ENCODE measurements at places on chromosomes 11 and 22.
A peak's percentile ranks its signal among the peaks of the same experiment; 100 is the strongest.

DNA sequence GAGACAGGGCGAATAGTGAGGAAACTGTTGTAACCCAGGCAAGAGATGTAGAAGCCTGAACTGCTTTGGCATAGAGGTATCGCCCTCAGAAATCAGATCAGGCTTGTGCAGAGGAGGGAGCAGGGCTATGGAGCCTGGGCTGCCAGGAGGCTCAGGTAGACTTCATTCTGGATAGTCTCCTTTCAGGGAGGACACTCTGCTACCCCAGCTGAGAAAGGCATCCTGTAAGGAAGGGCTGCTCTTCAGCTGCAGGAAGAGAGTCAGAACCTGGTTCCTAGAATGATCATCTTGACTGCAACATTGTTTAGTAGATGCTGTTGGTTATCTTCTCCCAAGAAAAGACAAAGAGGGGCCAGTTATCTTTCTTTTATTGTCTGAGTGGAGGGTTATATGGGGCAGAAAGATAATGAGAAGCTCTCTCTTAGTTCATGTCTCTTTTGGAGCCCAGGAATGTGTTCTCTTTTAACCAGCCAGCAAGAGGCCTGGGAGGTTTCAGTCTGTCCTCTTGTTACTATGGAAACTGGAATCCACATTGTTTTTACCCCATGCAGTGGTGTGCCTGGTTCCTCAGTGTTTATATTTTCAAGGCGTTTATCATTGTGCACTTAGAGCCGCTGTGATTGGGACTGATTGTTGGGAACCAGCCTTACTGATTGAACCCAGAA is 95.7 kb downstream of the STIM1 start:
- DNase-seq, result no peak

DNA sequence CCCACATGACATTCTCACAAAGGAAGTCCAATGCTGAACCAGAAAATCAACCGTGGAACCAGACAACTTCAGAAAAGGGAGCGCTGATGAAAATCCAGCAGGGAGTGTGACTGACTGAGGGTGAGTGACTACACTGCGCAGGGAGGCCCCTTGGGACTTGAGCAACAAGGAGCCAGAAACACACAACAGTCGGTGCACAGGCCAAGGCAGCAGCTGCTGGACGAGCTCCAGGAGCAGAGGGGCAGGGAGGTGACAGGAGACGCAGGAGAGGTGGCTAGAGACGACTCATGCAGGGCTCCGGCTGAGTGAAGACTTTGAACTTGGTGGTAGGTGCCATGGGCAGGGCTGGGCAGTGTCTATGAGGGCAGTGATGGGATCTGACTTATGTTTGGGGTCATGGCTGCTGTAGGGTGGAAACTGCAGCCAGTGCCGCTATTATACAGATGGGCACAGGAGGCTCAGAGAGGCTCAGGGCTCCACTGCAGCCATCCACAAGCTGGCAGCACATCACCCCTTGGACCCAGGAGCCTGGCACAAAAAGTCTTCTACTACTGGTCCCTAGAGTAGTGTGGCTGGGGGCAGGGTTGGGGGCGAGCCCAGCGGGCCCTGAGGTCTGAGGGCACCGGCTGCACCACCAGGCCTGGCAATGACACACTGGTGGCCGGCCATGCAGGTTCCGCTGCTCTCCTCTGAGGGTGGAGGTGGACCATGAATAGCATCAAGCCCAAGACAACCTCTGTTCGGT is 10.3 kb upstream of the FADD start:
- no peak for DNase-seq

DNA sequence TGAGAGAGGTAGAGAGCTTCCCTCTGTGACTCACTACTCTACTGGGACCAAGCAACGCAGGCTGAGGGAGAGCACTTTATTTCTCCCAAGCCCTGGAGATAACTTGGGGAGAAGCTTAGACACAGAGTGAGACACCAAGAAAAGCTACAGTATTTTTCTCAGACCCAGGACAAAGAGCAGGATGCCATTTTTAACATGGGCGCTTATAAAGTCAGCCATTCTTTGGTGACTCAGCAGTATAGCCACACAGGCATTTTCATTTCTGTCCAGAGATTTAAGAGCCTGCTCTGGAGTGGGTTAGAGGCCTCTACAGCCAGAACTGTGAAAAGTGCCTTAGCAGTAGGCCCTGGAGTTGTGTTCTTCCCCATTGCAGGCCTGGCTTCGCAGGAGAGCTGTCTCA is 55.0 kb upstream of the GLYAT start:
- no peak for DNase-seq

- DNase-seq, result no peak
Measured at GRCh38 chr11:75779960-75780359, 11.4 kb downstream of the DGAT2 start.

- no peak for DNase-seq
Measured at GRCh38 chr22:22553735-22554586, 5.1 kb downstream of the PRAME start.

DNA sequence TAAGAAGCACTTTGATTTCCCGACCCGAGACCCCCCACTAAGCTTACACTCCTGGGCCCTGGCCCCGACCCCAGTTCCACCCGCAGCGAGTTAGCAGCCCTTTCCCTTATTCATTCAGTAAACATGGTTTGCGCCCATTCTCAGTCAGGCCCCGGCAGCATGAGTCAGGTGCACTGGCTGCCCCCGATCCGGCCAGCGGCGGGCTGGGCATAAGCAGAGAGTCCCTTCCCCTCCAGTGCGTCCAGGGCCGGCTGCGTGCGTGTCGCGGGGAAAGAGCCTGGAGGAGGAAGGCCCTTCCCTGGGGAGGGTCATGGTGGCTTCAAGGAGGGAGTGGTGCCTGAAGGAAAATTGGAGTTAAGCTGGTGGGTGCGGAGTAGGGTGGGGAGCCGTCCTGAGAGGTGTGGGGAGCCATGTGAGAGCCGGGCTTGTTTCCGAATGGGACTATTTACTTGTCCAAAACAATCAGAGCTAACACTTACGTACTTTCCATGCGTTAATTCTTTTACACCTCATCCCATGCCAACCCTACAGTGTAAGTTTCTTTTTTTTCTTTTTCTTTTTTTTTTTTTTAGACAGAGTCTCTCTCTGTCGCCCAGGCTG is 657 bp downstream of the IGHMBP2 start:
- peak; percentile 38 for DNase-seq

- DNase-seq, result no peak
Measured at GRCh38 chr11:108302121-108302785, 79.4 kb downstream of the ATM start.

DNA sequence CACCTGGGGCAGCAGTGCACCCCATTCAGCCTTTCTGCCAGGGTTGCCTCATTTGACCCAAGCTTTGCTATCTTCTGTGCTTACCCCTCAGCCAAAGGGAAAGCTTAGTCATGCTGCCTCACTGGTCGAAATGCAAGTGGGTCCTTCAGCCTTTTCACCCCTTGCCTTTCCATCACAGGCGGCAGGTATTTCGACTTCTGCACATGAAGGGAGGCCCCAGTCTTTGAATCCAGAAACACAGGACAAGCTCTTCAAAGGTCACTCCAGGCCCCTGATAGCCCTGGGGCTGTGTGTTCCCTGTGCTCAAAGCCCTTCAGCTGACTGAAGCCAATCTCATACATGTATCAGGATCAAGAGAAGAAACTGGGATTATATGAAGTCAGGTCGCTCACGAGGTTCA is 129.7 kb downstream of the SNX19 start:
- no peak for DNase-seq

- DNase-seq, result peak; percentile 84
Measured at GRCh38 chr22:41524809-41525449, 19.3 kb downstream of the POLR3H start.

Data from activated CD8-positive, alpha-beta T cell treated with anti-CD3 and anti-CD28 coated beads, Interleukin-2, amount 10 ng/mL, durations not matched to agents 7 days and 5 days (primary cell).